ENCODE measurements at places on chromosomes 7 and 10.

GRCh38 chr7:153657182-153657800 lies 394.9 kb upstream of the DPP6 start:
- no peak for DNase-seq

DNA sequence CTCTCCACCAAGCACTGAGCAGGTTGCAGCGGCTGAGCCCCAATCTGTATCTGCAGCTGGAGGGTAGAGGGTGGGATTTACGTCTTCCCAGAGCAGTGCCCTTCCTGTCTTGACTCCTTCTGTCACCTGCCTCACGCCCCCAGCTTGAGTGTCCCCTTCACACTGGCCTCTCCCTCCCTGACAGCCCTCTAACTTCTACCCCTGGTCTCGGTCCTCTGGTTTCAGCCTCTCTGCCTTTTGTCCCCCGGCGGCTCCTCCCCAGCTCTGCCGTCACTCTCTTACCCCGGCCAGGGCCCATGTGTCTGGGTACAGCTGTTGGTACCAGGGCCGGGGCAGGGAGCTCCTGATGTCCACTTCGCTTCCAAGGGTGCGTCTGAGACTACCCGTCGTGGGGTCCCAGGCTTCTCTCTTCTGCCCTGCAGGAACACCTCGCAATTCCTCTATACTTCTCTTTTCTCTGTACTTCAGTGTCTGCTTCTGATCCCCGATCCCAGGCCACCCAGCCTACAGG lies 654 bp downstream of the MUC3A start:
- no peak for DNase-seq

DNA sequence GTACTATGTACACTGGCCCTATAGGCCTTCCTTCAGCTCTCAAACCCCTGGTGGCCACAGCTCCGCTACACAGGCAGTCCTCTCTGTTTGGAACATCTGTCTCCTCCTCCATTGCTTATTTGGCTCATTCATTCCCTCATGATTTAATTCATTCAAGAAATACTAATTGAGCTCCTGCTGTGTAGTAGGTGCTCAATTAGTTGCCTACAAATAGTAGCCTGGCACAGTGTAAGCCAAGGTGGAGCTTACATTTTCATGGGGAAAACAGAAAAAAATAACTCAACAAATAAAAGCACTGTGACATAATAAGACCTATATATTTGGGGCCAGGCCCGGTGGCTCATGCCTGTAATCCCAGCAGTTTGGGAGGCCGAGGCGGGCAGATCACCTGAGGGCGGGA lies 3.4 kb upstream of the FIS1 start:
- no peak for DNase-seq

DNA sequence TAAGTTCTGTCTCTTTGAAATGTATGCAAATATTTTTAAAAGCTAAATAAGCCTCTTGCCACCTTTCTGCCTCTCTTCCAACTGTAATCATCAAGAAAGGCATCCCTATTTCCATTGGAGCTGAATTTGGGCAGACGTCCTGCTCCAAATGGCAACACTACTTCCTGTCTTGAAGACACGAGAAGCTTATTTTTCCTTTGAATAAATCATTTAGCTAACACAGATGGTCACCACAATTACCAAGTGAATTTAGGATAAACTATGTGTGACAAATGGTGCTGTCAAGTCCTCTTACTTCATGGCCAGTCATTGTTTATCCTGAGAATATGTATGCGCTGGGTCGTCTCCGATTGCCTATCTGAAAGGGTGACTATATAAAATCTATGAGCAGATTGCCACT lies 268.0 kb downstream of the ANKRD7 start:
- no peak for DNase-seq

DNA sequence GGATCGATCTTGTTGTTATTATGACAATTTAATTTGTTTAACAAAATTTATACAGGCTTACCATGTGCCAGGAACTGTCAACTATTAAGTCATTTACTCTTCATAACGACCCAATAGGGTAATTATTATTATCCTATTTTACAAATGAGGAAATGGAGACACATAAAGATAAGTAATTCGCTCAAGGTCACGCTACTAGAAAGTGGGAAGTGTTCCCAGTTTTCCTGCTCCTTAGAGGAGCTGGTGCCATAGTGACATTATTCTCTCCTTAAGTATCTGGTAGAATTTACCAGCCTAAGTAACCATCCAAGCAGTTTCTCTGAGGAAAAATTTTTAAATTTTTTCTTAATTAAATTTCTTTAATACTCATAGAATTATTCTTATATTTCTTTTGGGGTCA lies 360.9 kb upstream of the RNF32 start:
- no peak for DNase-seq

- no peak for DNase-seq
Observed at GRCh38 chr10:110147961-110148360, 59.4 kb upstream of the MXI1 start.

DNA sequence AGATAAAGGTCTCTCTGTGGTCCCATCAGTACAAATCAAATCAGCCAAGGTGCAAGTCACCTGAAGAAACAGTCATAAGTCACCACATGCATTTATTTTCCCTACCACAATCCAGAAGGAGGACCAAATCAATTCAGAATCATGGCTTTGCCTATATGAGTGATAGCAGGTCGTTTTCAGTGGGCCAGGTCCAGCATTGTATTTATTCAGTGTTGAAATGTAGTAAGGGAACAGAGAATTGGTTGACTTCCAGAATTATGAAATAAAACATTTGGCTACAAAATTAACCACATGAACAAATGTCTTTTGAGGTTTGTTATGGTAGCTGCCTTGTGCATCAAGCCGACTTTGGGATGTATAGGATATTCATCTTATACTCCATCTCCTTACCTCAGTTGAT lies 88.4 kb downstream of the POLR1F start:
- DNase-seq, result no peak

DNA sequence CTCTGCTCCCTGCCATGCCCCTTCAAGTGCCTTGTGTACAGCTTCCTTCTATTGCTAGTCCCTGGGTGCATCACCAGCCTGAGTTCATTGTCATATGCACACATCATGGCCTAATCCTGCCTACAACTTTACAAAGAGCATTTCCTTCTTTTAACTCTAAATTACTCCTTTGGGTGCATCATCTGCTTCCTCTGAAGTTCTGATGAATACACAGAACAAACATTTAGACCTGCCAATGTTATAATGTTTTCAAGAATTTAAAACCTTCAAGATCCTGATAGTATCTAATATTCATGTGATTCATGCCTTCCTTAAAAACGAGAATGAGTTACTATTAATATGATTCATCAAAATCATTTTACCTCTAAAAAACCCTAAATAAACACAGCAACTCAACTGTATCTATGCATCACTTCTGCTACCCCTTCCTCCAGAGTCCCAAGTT lies 357.1 kb downstream of the MAGI2 start:
- DNase-seq, result peak; percentile 17

DNA sequence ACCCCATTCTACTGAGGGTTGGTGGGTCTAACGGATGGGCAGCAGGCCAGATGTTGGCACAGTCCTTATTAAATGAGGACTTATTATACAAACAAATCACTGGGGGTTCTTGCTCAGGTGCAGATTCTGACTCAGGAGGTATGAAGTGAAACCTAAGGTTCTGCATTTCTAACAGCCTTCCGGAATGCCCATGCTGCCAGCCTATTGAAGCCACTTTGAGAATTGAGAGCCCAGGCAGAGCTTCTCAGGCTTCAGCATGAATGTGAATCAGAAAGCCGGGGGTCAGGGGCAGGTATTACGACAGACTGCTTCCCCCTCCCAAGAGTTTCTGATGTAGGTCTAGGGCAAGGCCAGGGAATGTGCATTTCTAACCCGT lies 34.1 kb upstream of the NPFFR1 start:
- no peak for DNase-seq

DNA sequence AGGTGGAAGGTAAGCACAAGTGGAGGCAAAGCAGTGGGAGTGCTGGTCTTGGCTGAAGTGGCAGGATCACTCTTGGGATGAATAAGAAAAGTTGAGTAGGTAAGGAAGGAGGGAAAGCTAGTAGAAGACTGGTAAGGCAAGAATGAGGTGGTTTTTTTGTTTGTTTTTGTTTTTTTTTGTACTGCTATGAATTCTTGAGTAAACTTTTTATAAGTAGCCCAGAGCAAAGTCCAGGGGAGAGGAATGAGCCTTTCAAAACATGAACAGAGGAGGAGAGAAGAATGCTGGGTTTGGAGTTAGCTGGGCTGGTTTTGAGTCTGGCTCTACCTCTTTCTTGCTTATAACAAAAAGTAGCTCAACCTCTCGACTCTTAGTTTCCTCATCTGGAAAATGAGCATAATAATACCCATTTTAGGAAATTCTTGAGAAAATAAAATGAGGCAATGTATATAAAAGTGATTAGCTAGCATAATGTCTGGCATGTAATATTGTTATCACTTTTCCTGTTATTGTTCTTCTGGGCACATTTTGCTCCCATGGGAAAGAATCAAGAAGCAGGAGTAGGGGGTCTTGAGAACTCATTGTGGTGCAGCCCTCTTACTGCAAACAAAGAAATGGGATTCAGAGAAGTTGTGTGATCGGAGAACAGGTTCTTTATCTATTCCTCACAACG lies 24.1 kb upstream of the LRRC17 start:
- DNase-seq, result no peak

DNA sequence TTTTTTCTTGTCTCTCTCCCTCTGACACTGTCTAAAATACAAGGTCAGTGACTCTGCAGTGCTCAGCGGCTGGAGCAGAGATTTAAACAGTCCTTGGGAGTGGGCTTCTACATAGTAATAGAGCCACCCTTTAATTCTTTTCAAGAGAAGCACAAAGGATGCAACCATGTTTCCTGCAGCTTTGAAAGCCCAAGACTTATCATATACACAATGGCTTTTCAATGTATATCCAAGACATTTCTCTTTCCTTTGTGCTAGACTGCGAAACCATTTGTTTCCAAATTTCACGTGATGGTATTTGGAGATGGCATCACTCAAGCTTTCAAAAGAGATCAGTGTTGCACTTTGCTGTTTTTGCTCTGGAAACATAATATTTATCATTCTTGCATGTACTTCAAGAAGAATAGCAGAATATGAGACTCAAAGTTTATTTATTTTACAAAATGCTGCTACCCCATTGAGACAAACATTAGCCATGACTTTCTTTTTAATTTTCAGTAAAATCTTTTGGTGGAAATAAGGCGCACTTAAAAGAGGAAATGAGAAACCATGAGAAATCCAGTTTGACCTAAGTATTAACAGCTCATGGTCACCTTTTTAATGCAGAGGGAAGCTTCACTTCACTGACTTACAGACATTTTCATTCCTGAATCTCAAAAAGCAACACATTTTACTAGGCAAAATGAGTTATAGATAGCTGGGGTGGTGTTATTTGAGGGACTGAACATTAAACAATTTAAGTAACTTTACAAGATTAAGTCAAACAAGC lies 76.6 kb downstream of the SEMA3C start:
- DNase-seq, result no peak

DNA sequence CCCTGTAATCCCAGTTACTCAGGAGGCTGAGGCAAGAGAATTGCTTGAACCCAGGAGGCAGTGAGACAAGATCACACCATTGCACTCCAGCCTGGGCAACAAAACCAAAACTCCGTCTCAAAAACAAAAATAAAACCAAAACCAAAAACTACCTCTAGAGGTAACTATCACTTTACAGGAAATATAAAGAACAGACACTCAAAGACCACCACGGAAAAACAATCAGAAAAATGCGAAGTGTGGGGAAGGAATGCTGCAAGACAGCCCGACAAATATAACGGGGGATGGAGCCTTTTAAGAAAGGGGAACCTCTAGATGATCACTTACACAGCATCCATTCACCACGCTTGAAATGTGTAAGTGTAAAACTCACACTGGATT lies 4.3 kb downstream of the HNRNPF start:
- DNase-seq, result no peak

DNA sequence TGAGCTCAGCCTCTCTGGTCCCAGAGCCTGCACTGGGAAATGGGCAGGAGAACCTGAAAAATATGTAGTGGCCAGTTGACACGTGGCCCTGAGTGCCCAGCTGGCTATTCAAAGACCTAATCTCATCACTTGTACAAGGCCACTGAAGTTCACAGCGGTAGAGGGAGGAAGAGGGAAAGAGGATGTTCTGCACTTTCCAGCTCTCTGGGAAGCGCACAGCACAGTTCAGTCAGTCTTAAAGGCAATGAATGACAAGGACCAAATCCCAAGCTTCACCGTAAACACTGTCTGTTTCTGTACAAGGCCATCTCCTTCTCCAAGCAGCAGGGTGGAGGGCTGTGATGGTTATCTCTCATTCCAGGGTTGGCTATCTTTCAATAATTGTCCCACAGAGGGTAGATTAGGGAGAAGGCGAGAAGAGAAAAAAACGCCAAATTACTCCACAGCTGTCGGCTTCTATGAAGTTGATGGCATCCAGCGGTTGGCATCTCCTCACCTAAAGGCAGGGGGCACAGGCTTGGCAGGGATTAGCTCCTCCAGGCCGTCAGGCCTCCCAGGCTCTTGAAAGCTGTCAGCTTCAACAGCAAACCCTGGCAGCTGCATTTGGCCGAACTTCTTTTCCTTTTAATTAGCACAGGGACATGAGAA lies 10.6 kb downstream of the SFMBT2 start:
- no peak for DNase-seq

DNA sequence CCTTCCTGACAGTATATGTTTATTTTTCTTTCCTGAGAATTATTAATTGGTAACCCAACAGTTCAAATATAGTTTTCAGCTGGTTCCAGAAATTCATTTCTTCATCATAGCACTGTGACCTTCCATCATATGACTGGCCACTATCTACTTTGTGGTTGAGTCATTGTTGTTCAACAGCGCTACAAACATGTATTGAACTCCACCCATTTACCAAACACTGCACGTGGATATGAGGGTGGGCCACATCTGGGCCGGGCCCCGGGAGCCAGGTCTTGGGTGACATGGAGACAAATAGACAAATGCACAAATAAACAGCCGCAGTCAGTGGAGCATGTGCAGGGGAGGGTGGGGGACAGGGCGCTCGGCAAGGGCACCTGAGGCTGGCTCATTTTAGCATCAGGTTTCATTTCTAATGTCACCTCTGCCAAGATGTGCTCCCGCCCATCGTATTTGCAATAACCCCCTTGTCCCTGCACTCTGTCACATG lies 24.0 kb upstream of the EEPD1 start:
- peak; percentile 36 for DNase-seq

DNA sequence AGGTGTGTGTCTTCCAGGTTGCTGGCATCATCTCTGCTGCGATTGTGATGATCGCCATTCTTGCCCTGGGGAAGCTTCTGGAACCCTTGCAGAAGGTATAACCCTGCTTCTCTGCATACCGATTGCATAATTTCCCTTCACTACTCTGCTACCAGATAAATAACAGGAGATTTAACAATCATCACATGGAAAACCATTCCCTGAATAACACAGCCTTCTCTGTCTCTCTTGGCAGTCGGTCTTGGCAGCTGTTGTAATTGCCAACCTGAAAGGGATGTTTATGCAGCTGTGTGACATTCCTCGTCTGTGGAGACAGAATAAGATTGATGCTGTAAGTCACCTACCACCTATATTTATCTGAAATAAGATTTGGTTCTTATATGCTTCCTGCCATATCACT lies 33.8 kb downstream of the SLC26A4 start:
- no peak for DNase-seq

GRCh38 chr7:121741896-121742295 lies 131.1 kb upstream of the PTPRZ1 start:
- no peak for DNase-seq

DNA sequence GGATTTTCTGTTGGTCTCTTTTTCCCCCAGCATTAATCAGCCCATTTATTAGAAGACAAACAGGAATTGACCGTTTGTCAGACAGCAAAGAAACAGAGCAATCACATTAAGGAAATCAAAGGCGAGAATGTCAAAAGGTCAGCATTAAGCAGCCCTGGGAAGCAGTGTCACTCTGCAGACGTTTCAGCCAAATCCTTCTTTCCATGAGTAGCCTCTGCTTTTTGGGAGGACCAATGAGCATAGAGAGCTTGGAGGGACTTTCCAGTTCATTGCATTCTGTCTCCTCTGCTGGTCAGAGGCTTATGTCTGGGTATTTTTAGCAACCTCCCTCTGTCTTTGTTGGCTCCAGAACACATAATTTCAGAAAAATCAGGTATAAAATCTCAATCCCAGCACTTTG lies 481.4 kb downstream of the GALNT17 start:
- DNase-seq, result no peak

Measured in hepatic stellate cell (primary cell).